ENCODE measurements at places on chromosomes 2 and 18. TPM values are rescaled to one million over a fixed set of nuclear protein-coding genes. Genes with fewer than 3 reads are reported as not detected.
A peak's percentile ranks its signal among the peaks of the same experiment; 100 is the strongest.

DNA sequence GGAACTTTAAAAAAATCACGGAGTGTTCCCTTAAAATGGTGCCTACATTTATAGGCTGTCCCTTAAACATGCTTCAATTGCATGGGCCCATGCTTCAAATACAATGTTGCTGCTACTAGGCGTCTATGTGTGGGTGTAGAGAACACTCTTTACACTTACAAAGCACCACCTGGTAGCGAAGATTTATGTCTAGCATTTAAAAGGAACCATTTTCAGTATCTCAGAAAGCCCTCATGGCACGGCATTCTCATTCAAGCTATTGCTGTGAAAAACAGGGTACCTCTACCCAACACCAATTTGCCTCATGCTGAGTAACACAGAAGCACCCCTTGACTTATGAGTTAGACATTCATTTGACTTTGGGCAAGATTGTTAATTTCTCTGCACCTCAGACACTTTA is 112.9 kb upstream of the CNTNAP5 start:
- H3K4me3 ChIP-seq, result peak overlapping the region; percentile 67
- peak overlapping the region; percentile 25 for H3K27ac ChIP-seq
- no peak for DNase-seq
- peaks cover 38% of the 10 kb centered on the region for H3K4me1 ChIP-seq
- H3K27me3 ChIP-seq, result no peaks in the 10 kb centered on the region

PRSS56 gene
- polyA plus RNA-seq, result not detected

DNA sequence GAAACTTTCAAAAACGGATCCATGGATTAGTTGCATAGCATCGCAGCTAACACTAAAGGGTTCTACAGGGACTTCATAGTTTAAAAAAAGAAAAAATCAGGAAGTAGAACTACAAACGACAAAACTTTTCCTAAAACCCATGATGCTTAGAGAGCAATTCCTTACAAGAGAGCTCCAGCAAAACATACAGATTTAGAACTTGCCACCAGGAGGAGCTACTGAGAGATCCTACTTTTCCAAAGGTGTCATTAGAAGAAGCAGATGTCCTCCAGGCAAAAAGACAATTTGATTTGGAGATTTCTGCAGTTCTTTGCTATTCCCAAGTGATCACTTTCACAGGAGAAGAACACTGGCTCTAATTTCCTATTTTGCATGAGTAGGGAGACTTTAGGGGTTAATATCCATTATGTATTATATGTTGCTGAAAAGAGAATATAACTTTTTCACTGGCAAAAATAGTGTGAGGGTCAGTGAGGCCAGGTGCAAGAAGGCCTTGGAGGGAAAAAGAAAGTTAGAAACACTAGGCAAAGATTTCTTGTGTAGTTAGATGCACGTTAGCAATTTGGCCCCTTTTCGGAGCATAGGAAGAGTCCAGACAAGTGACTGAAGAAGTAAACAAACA is 436.2 kb downstream of the SUCLG1 start:
- no peaks in the 10 kb centered on the region for H3K36me3 ChIP-seq
- H3K27ac ChIP-seq, result no peak overlapping the region
- H3K27me3 ChIP-seq, result no peaks in the 10 kb centered on the region
- DNase-seq, result peak; percentile 18

DNA sequence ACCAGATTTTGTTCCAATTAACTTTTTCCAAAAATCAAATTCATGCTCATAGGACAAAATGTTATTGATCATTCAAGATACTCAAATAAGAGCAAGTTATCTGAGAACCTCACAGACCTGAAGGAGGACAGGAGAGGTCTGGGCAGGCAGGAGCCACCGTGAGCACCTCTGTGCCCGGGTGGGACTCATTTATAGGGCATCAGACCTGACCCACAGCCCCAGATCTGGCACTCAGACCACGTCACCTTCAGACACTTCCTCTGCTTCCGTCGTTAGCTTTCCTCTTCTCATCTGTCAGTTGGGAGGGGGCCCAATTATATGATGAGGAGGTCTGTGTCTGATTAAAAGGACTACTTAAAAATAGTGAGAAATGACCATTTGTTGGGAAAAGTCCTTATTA is 169.4 kb downstream of the EIPR1 start:
- no peak for DNase-seq
- peaks cover 13% of the 10 kb centered on the region for H3K36me3 ChIP-seq
- no peaks in the 10 kb centered on the region for H3K27me3 ChIP-seq
- H3K4me3 ChIP-seq, result no peak overlapping the region
- no peak overlapping the region for H3K27ac ChIP-seq
- H3K4me1 ChIP-seq, result peaks cover 21% of the 10 kb centered on the region

DNA sequence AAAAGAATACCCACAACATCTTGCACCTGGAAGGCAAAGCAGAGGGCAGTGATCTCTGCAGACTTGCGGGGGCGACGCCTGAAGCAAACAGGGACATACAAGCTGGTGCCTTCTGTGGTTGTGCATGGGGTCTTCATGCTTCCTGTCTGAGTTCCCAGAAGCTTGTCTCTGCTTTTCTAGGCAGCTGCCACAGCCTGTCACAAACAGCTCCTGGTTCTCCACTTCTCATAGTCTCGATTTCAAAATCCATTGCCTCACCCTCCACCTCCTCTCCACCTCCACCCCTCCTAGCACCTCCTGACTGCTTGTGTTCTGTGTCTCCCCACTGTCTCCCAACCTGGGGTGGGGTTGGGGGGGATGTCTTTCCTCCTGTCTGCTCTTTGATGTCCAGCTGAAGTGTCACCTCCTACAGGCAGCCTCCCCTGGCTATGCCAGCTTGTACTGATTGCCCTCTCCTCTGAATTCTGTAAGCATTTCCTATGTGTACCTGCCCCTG is 1.7 kb upstream of the PROC start:
- peaks cover 10% of the 10 kb centered on the region for H3K27me3 ChIP-seq
- H3K4me3 ChIP-seq, result peak overlapping the region; percentile 79
- no peaks in the 10 kb centered on the region for H3K36me3 ChIP-seq
- no peak for DNase-seq

- no peaks in the 10 kb centered on the region for H3K27me3 ChIP-seq
- no peaks in the 10 kb centered on the region for H3K4me1 ChIP-seq
- H3K4me3 ChIP-seq, result no peak overlapping the region
- peaks cover 29% of the 10 kb centered on the region for H3K36me3 ChIP-seq
- DNase-seq, result no peak
- no peak overlapping the region for H3K27ac ChIP-seq
Measured at GRCh38 chr2:179932786-179933185, 71.4 kb upstream of the ZNF385B start.

- peaks cover 2% of the 10 kb centered on the region for H3K27me3 ChIP-seq
- no peak for DNase-seq
- H3K4me3 ChIP-seq, result no peak overlapping the region
- no peaks in the 10 kb centered on the region for H3K4me1 ChIP-seq
- H3K27ac ChIP-seq, result no peak overlapping the region
Measured at GRCh38 chr18:58012356-58012755, 31.7 kb upstream of the NEDD4L start.

RAD51AP2 gene
- polyA plus RNA-seq, result not detected

GRCh38 chr2:141423124-141423523 is 707.7 kb downstream of the LRP1B start:
- no peak overlapping the region for H3K27ac ChIP-seq
- no peak overlapping the region for H3K4me3 ChIP-seq
- H3K27me3 ChIP-seq, result no peaks in the 10 kb centered on the region
- DNase-seq, result no peak
- H3K4me1 ChIP-seq, result no peaks in the 10 kb centered on the region

MALT1 gene
- 34.2 TPM for polyA plus RNA-seq

UBXN4 gene
- 79.4 TPM for polyA plus RNA-seq

GULP1 gene
- not detected for polyA plus RNA-seq

FTCDNL1 gene
- polyA plus RNA-seq, result not detected

DNA sequence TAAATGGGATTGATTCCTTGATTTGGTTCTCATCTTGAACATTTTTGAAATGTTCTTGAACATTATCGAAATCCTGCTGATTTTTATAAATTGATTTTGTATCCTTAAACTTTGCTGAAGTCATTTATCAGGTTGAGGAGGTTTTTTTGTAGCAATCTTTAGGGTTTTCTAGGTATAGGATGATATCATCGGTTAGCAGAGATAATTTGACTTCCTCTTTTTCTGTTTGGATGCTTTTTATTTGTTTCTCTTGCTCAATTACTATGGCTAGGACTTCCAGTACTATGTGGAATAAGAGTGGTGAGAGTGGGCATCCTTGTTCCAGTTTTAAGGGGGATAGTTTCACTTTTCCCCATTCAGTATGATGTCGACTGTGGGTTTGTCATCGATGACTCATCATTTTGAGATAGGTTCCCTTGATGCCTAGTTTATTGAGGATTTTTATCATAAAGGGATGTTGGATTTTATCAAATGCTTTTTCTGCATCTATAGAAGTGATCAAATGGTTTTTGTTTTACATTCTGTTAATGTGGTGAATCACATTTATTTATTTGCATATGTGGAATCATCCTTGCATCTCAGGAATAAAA is 201.5 kb upstream of the ZSWIM2 start:
- H3K36me3 ChIP-seq, result no peaks in the 10 kb centered on the region
- H3K4me1 ChIP-seq, result no peaks in the 10 kb centered on the region
- no peaks in the 10 kb centered on the region for H3K27me3 ChIP-seq
- DNase-seq, result no peak
- H3K27ac ChIP-seq, result no peak overlapping the region
- no peak overlapping the region for H3K4me3 ChIP-seq

- H3K36me3 ChIP-seq, result no peaks in the 10 kb centered on the region
- no peak for DNase-seq
- no peak overlapping the region for H3K4me3 ChIP-seq
- H3K4me1 ChIP-seq, result peaks cover 7% of the 10 kb centered on the region
- H3K27ac ChIP-seq, result no peak overlapping the region
- no peaks in the 10 kb centered on the region for H3K27me3 ChIP-seq
Measured at GRCh38 chr18:9429662-9429993, 45.7 kb upstream of the RALBP1 start.

All from immature natural killer cell (primary cell).